ENCODE measurements at places on chromosomes 16 and 17.

DNA sequence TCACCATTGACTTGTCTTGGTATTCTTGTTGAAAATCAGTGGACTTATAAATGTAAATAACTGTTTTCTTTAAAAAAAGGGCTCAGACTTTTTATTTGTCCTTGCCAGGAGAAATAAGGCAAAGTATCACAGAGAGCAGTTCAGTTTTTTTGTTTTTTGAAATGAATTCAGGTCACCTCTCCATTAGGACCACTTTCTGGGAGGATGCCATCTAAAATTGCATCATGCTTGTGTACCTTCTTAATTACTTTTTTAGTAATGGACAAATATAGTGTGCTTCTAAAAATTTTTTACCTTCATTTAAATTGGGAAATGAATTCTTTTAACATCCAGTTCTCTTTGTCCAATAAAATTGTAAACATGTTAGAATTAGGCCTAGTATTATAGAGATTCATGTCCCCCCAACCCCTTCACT lies 210.0 kb downstream of the BCAS3 start:
- no peak for DNase-seq

DNA sequence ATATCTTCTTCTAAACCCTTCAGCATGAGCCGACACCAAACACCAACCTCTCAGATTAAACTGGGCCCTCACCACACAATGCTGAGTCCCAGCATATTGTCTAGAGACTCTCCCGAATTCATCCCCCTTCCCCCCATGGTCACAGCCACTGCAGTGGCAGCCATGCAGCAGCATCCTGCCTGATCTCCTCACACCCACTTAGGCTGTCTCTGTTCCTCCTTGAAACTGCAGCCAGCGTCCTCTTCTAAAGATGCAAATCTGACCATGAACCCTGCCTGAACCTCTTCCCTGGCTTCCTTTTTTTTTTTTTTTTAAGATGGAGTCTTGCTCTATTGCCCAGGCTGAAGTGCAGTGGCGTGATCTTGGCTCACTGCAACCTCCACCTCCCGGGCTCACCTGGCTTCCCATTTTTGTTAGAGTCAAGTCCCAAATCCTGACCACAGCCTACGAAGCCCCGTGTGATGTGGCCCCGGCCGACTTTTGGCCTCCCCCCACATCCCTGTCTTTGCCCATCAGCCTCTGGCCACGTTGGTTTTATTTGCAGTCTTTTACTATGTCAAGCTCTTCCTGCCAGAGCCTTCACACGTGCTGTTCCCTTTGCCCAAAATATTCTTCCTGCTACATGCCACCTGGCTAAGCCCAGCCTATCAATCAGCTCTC lies 2.8 kb downstream of the FA2H start:
- no peak for DNase-seq

DNA sequence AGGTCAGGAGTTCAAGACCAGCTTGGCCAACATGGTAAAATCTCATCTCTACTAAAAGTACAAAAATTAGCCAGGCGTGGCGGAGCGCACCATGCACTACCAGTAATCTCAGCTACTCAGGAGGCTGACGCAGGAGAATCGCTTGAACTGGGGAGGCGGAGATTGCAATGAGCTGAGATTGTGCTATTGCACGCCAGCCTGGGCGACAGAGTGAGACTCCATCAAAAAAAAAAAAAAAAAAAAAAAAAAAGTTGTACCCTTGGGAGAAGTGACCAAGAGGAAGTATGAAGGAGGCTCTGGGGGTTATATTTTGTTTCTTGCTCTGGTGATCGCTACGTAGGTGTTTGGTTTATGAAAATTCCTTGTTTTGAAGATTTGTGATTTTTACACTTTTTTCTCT lies 66.3 kb downstream of the LITAF start:
- no peak for DNase-seq

DNA sequence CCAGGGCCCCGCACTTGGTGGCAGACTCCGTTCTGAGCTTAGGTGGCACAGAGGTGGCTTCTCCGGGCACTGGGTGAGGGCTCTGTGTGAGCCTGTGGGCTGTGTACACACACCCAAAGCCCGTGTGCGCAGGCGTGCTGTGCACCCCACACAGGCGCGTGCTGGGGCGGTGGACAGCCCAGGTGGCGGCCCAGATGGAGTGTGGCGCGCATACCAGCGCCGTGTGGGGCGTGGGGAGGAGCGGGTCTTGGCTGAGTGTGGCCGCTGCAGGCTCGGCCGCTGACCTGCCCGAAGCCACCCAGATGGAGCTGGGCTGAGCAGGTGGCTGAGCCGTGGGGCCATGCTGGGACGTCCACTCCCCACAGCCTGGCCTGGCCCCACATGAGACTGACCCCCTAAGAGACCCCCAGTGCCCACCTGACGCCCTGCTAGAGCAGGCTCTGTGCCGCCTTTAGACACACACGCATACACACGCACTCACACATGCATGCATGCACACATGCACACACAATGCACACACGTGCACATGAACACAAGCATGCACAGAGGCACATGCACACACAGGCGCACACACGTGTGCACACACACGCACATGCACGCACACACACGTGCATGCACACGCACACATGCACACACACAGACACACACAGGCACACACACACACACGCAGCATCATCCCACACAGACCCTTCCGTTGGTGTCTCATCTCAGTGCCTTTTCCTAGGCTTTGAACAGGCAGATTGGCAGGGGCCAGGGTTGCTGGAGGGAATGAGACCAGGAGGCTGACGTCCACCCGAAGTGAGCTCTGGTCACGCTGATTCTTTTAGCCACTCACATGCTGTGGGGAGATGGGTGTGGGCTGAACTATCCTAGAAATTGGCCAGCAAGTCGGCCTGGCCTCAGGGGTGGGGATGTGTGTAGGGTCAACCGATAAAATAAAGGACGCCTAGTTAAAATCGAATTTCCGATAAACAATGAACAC lies 2.1 kb downstream of the PRR35 start:
- DNase-seq, result no peak

- DNase-seq, result no peak
Measured at GRCh38 chr17:11178581-11178980, 62.4 kb upstream of the SHISA6 start.

DNA sequence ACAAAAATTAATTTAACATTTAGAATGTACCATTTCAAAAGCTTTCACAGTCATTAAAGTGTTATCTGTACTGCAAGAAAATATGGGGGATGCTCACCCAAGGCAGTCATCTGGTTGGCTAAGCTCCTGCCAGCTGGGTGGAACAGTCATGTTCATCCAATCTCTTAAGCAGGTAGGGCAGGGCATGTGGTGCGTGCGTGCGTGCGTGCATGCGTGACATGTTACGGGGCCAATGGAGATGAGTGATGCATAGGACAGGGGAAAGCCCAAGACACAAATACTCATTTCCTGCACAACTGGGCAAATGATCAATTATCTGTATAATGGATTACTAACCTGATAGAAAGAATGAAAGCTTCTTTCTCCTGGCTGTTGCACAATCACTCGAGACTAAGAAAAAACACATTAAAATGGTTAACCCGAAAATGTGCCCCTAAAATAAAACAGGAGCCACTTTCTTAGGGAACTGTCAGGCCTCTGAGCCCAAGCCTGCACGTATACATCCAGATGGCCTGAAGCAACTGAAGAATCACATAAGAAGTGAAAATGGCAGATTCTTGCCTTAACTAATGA lies 104.4 kb downstream of the MYO1D start:
- no peak for DNase-seq

GRCh38 chr17:37494401-37494831 lies 4.7 kb downstream of the DUSP14 start:
- DNase-seq, result no peak

GRCh38 chr16:31329671-31330552 lies 25.1 kb upstream of the ITGAX start:
- no peak for DNase-seq

DNA sequence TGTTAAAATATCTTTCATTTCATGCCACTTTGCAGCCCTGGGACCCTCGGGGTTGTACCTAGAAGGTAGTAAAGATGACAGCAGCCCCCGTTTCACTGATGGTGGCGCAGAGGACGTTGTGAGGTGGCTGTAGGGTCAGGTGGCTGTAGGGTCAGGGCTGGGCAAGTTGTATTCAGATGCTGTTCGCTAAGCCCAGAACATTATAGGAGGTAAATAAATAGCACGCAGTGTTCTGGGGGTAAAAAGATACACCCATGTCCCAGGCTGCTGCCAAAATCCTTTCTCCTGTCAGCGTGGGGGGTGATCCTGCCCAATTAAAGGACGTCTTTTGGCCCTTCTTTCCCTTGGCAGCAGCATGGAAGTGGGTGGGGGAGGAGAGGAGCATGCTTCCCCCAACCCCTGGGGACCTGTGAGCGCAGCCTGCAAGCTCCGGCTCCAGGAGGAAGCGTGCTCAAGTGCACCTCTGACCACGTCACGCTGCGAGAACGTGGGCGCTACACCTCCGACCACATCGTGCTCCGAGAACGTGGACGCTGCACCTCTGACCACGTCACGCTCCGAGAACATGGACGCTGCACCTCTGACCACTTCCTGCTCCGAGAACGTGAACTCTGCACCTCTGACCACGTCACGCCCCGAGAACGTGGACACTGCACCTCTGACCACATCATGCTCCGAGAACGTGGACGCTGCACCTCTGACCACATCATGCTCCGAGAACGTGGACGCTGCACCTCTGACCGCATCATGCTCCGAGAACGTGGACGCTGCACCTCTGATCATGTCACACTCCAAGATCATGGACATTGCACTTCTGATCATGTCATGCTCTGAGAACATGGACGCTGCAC lies 182.1 kb downstream of the RPTOR start:
- DNase-seq, result no peak

DNA sequence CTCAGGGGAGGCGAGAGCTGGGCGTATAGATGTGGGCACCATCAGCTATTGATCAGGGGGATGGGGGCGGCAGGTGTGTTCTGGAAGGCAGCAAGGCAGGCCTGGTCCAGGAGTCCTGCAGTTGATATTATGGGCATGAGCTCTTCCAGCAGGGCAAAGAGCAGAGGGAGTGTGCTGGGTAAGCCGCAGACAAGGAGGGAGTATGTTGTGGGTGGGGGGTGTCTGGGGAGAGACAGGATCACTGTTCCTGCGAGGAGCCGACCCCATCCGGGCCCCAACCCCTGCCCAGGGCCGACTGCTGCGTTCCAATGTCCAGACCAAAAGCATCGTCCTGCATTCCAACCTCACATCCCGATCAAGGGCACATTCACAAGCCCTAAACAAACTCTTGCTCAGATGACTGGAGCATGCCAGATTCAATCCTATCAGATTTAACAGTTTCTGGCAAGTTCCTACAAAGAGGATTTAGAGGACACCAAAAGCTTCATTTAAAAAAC lies 9.2 kb downstream of the MXRA7 start:
- DNase-seq, result no peak

GRCh38 chr17:46984341-46984740 lies 5.3 kb upstream of the RPRML start:
- DNase-seq, result no peak

- DNase-seq, result no peak
Measured at GRCh38 chr16:80056324-80056723, 455.8 kb upstream of the MAF start.

GRCh38 chr16:11689031-11689840 lies 21.0 kb downstream of the SNN start:
- no peak for DNase-seq

DNA sequence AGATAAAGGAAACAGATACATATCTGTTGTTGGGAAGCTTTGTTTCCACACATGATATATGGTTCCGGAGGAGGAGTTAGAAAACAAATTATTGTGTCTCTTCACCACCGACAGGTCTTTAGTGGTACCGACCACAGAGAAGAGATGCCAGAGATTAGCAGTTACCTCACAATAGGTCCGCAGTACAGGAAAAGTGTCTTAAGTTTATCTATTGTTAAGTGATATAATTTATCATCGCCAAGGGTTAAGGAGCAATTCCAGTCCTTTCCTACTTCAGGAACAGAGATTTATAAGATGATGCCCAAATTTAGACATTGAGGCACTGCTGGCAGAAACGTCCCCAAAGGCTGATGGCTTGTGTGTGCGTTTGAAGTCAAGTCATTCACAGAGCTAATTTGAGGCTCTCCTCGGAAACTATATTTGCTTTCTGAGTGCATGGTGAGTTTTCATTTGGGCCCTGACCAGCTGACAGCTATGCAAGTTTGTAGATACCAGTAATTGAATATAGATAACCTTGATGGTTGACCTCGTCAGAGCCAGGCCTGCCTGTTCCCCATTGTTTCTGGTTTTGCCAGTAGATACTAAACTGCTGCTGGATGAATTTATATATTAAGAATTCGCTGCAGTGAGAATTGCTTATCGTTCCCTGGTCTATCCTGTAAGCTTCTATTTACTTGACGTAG lies 196.4 kb upstream of the IRX3 start:
- no peak for DNase-seq

DNA sequence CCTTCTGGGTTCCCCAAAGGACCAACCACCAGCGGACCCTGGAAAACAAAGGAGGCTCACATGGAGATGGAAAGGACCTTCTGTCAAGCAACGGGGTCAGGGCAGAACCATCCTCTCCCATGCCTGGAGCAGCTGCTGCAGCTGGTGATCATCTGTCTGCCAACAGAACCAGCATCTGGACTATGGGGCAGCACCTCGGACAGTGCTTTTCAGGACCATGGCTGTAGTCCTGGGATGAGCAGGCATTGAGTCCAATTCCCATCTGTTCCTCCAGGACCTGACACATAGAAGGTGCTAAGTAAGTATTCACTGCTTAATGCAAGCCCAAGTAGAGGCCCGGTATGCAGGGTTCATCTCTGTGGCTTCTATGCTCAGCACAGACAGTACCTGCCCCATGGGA lies 304.7 kb downstream of the XYLT1 start:
- DNase-seq, result no peak

DNA sequence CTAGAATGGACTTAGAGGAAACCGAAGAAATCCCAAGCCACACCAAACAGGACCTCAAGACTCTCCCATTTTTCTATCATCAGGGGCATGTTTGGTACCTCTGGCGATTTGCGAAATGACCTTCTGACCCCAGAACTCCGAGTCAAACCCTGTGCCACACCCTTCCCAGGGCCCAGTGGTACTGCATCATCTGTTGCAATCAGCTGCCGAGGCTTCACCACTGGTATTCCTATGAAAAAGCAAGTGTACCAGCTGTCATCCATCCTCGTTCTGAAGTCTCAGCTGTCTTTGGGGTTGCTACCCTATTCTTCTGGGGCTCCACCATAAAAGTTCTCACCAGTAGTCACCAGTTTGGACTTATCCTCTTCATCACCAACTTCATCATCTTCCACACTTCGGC lies 2.3 kb upstream of the RSKR start:
- no peak for DNase-seq

All from effector memory CD8-positive, alpha-beta T cell (primary cell).